GM12892 (cell line): ENCODE measurements at places on chromosomes 7 and 10.

GRCh38 chr10:34109952-34110702 is 705.0 kb downstream of the PARD3 start:
- DNase-seq = no peak

GRCh38 chr7:95376632-95377400 is 19.4 kb downstream of the PON3 start:
- DNase-seq = no peak

- DNase-seq = no peak
Observed at GRCh38 chr7:156177422-156178055, 365.3 kb upstream of the SHH start.

GRCh38 chr10:11505639-11506038 is 105.8 kb downstream of the USP6NL start:
- DNase-seq = no peak

DNA sequence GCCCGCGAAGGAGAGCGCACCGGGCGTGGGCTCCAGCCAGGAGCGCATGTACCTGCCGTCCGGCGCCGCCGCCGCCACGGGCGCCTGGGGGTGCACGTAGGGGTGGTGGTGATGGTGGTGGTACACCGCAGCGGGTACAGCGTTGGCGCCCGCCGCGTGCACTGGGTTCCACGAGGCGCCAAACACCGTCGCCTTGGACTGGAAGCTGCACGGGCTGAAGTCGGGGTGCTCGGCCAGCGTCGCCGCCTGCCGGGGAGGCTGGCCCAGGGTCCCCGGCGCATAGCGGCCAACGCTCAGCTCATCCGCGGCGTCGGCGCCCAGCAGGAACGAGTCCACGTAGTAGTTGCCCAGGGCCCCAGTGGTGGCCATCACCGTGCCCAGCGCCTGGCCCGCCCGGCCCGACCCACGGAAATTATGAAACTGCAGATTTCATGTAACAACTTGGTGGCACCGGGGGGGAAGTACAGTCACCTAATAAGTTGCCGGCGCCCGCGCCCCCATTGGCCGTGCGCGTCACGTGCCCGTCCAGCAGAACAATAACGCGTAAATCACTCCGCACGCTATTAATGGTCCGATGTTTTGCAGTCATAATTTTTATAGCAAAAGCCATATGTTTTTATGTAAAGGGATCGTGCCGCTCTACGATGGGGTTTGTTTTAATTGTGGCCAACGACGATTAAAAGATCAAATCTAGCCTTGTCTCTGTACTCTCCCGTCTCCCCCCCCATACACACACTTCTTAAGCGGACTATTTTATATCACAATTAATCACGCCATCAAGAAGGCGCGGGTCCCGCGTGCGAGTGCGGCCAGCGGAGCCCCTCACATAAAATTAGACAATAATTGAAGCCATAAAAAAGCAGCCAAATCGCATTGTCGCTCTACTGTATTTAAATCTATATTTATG is at the start of gene HOXA9:
HOXA9 (minus strand) TSS at position 449 of the 907 bp plus-strand sequence; CDS start at position 369, 80 bp downstream.
- DNase-seq = no peak

DNA sequence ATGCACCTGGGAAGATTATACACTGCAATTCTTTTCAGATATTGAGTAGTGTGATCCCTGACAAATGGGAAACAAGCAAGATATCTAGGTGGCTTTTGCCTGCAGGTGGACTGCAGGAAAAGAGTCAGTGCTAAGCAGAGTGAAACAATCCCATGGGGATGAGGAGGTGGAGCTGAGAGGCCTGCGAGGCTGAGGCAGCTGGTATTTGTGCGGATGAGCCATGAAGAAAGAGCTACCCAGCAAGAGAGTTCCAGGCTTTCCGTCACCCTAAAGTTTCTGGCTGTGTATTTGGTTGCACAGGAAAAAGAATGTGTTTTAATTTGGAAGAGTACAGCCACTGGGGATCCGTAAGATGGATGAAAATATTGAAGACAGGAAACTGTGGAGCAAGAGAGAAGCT is 714.1 kb upstream of the COBL start:
- DNase-seq = no peak

DNA sequence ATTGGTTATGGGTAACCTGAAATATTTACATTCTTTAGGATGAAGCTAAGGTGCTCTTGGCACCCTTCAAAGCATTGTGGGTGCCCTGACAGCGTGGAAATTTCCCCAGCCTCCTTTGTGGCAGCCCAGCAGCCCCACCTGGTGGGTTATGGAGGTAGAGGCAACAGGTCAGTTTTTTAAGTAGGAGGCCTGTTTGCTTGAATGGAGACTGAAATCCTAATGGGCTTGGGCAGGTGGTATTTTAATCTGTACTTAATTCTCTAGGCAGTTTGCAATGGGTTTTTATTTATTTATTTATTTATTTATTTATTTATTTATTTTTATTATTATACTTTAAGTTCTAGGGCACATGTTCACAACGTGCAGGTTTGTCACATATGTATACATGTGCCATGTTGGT is 139.4 kb downstream of the EPC1 start:
- DNase-seq = peak; percentile 33

- DNase-seq = no peak
Observed at GRCh38 chr7:15043931-15044330, 141.4 kb upstream of the DGKB start.

DNA sequence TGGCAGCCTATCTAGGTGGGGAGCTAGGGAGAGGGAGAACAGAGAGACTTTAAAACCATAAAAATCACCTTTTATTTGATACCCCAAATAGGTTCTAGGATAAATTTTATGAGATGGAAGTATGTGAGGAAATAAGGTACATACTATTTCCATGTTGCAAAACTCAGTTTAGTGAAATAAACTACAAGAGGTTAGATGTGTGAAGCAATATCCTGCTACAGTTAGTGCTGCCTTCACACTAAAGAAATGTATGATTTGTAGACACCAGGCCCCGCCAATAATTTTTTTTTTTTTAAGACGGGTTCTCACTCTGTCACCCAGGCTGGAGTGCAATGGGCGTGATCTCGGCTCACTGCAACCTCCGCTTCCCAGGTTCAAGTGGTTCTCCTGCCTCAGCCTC is 34.4 kb upstream of the RSBN1L start:
- DNase-seq = no peak

DNA sequence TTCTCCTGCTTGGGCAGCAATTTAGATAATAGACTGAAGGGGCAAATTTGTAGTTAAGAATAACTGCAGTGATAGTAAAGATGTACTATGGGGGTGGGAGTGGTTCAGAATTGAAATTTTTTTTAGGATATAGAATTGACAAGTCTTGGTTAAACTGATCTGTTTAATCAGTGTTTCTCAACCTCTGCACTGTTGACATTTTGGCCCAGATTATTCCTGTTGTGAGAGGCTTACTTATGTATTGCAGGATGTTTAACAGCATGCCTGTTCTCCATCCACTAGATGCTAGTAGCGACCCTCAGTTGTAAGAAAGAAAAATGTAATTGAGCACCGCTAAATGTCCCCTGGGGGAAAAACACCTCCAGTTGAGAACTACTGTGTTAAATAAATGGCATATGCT is 176.5 kb downstream of the CCDC7 start:
- no peak for DNase-seq

- DNase-seq = no peak
Observed at GRCh38 chr7:121204537-121204936, 124.3 kb upstream of the WNT16 start.

DNA sequence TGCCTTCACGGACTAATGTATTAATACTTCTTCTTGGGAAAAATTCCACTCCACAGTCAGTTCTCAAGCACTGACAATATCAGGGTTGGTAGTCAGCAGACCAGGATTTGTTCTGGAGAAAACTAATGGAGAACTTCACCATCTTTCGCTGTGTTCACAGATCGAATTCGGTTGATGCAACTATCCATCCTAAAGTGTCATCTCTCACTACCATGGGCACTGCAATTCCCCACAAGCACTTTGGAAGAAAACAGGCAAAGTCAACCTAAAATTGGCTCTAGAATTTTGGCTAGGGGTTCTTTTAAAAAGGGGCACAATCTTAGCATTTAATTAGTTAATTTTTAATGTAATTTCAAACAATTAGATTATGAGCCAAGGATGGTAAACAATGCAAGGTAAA is 164.4 kb downstream of the HGF start:
- no peak for DNase-seq

DNA sequence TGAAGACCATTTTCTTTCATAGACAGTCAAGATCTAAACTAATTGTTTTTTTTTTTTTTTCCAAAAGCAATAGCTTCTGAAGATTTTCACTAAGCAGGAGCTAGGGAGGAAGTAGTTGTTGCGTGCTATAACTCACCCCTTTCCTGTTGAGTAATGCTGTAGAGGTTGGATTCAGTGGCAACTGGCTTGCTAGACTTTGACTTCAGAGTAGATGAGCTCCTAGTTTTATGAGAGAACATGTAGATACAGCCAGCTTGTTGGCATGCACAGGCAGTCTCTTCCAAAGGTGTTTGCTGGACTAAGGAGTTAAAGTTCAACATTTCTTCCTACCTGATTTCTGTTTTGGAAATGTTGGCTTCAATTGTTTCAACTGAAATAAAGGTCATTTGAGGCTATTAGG is 66.2 kb upstream of the MXI1 start:
- no peak for DNase-seq

- DNase-seq = peak; percentile 46
Observed at GRCh38 chr10:6151087-6151977, 51.4 kb upstream of the PFKFB3 start.

DNA sequence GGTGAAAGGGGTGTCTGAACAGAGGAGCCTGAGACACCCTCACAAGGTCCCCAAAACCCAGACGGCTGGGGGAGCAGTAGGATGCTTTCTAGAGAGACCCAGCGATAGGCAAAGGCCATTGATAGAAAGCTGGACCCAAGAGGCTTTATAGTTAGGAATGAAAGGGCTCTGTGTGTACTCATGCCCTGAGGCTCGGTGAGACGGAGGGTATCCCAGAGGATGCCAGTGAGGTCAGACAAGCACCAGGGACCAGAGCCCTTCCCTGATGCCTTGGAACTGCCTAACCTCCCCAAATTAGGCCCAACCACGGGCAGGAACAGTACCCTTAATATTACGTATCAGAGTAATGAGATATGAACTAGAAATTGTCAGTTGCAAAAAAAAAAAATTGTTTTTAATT is 48.6 kb upstream of the RTKN2 start:
- DNase-seq = no peak

- DNase-seq = no peak
Observed at GRCh38 chr10:97771913-97772823, at the start of gene SFRP5. Gene SFRP5 (minus strand): TSS chr10:97771999. CDS start chr10:97771833, 166 bp downstream.

DNA sequence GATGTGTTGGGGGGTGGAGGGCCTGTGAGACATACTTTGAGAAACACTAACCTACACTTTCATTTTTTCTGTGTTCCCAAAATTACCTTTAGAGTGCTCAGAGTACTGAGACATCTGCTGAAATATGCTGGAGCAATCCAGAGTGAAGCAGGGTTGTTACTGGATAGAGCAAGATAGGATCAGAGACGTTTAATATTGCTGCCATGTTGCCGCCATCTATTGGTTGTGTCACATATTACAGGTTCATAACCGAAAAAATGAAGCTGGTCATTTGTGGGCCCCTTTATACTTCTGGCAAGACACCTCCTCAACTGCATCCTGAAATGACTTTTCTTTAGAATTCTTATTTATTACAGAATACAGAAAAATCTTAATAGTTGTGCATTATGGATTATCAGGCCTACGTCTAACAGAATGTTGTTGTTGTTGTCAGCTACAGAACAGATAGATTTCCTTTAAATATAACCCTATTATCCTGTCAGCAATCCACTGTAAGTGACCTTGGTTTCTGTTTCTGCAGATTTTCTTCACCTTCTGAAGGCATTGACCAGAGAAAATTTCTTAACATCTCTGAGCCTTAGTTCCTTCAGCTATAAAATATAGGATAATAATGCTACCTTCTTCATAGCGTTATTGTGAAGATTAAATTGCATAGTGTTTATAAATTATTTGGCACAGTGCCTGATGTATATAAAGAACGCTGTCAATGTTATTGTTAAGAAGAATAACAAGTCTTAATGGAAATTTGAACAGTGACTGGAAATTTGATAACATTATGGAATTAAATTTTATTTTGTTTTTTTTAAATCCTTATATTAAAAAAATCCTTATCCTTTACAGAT is 16.2 kb upstream of the DLD start:
- DNase-seq = no peak

DNA sequence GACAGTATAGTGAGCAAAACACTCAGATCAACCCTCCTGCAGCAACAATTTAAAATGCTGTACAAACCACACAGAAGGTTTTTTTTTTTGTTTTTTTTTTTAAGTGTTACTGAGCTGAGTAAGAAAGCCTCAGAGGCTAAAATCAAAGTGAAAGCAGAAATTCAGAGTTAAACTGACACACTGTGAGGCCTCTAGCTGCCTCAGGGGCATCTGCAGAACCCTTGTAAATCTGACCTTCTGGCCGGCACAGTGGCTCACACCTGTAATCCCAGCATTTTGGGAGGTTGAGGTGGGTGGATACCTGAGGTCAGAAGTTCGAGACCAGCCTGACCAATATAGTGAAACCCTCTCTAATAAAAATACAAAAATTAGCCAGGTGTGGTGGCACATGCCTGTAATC is 7.4 kb upstream of the GNA12 start:
- DNase-seq = no peak

DNA sequence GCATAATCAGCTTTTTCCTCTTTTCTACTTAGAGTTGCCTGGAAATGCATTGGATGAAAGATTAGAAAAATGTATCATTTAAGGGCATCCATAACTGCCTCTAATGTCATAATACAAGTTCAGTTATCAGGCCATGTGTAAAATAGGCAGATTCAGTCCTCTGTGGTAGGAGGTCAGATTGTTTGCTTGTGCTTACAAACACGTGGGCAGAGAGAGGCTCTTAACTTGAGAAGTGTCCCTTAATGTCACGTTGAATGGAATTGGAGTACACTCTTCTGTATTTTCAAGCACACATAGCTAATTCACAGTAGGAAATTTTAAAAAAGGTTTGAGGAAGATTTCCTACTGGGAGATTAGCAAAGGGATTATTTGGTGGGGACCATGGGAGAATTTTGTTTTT is 359.8 kb upstream of the MTPN start:
- DNase-seq = no peak

DNA sequence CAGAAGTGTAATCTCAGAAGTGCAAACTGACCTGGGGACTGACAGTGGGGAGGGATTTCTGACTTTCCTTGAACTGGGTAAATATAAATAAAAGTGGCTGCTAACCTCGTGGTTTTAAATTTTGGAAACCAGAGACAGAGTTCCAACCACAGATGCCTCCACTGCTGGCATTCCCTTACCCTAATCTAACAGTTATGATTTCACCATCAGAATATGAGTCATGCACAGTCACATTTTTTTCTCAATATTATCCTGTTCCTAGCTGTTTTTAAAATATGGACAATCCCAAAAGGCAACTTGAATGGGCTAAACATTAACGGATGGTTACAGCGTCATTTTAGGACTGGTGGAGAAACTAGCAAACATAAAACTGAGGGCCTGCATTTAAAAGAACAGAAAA is 264.3 kb upstream of the INHBA start:
- DNase-seq = no peak

- no peak for DNase-seq
Observed at GRCh38 chr10:98915911-98916310, 319.7 kb downstream of the HPSE2 start.
